Cardiac septum (tissue), 1 donor: ENCODE measurements at places on chromosomes 16 and 17. TPM values are rescaled to one million over a fixed set of nuclear protein-coding genes. Genes with fewer than 3 reads are reported as not detected.

DNA sequence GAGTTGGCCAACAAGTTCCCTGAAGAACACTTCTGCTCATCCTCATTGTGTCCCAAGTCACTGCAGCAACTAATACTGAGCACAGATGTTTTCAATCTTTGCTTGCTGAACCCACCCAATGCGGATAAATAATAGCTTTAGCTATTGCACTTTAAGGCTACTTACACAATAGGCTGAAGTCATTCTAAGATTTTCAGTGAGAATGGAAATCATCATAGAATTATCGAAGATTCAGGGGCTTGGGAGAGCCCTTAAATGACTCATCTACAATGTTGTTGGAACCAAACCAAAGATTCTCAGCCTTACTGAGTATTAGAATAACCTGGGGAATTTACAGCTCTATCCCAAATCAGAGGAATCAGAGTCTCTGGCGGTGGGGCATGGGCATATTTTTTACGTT, 51.2 kb downstream of the SYCE1L start:
- no peak for DNase-seq

DNA sequence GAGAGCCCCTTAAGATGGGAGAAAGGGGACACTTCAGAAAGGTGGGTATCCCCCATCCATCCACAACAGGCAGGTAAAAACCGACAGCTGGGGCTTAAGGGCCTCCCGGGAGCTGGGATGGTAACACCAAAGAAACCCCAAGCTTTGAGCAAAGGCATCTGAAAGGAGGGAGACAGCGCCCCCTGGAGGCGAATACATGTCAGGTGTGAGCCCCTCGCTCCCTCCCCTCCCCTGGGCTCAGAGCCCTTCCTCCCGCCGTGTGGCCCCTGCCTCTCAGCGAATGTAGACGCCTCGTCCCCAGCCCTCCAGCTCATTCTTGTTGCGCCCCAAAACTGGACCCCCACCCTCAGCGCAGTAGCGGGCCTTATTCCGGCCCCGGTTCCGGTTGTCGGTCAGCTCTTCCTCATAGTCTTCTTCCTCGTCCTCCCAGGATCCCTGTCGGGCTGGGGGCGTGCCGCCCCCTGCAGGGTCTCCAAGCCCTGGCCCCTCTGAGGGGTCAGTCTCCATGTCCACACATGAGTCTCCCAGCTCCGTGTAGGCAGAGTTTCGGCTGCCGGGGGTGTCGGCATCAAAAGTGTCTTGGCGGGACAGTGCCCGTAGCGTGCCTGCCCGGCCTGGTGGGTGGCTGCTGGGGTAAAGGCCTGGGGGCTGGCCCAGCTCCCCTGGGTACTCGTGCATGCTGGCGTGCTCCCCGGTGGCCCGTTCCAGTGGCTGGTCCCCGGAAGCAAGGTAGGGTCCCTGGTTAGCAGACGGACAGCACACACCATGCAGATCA, 9.1 kb upstream of the ARL5C start:
- no peak for DNase-seq

DNA sequence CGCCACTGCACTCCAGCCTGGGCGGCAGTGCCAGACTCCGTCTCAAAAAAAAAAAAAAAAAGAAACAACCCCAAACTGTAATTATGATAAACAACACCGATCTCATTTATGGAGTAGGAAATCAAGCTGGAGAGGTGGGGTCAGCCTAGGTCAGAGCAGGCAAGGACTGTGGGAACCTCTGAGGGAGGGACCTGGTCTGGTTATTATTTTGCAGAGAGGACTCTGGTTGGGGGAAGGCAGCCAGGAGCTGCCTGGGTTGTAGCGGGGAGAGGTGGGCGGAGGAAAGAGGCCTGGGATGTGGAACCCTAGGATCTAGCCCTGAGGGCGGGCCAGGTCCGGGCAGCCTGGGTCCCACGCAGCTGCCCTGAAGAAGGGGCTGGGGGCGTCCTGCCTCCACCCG, 10.9 kb upstream of the HS3ST6 start:
- DNase-seq: no peak

- DNase-seq: no peak
Observed at GRCh38 chr16:4733747-4734062, 366 bp downstream of the ANKS3 start.

DNA sequence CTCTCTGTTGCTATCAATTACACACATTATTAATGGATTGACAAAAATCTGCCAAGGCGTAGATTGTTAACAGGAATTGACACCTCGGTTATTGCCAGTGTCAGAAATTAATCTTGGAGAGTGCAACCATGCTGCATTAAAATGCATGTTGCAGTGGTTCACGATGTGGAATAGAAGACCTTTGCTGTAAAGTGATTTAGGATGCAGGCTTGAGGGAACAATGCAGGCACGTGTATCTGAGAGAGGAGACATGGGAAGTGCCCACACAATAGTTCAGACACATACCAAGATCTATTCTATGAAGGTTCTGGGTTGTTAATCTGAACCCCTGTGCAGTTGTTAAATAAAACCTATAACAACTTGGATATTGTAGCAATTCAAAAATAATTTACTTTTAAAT, 1032.8 kb upstream of the CDH8 start:
- no peak for DNase-seq

DNA sequence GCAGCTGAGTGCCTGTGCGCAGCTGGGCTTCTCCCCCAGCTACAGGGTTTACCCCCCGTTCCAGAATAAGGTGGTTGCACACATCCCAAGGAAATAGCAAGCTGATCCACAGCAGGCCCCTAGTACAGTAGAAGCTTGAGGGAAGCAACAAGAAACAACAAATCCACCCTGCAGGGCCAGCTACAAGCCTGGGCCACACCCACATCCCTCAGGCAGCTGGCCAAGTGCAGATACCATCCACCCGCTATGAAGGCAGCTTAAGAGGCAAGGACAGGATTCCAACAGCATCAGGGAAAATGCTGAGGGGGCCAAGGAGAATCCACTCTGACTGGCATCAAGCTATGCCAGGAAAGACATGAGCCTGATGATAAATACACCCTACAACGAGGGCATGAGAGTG, 66.9 kb upstream of the RCVRN start:
- DNase-seq: peak; percentile 78

GRCh38 chr16:71853413-71853812, 7.6 kb downstream of the ATXN1L start:
- no peak for DNase-seq

DNA sequence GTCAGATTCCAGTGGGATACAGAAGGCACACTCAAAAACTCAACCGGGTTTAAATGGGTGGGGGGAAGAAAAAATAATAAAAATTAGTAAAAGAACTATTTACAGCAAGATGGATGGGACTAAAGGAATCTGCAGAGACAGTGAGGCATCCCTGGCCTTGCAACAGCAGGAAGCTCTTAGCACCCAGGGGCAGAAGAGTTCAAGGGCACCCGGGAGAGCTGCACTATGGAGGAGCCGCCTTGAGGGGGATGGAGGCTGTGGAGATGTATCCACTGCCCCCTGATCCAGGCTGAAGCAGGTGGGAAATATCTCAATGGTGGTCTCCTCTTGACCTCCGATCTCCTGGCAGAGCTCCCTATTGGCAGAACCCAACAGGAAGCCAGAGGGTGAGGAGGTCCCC, 69.4 kb upstream of the NFAT5 start:
- DNase-seq: no peak

DNA sequence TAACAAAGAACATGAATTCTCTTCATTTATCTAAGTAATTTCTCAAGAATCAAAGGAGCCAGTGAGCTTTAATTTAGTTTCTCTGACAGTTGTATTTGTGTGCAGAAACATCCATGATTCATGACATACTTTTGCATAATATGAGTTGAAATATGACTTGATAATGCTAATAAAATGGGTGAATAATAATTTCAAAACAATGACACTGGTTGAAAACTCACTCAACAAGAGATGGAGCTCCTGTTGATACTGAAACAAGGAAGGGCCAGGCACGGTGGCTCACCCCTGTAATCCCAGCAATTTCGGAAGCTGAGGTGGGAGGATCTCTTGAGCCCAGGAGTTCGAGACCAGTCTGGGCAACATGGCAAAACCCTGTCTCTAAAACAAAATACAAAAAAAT, 147.0 kb downstream of the MAP2K6 start:
- no peak for DNase-seq

GRCh38 chr16:70395345-70395901, 43.5 kb downstream of the ST3GAL2 start:
- DNase-seq: peak; percentile 90

- DNase-seq: no peak
Observed at GRCh38 chr17:42944211-42944610, 20.0 kb downstream of the AARSD1 start.

- DNase-seq: no peak
Observed at GRCh38 chr17:59038734-59039133, 67.9 kb downstream of the TRIM37 start.

- peak; percentile 60 for DNase-seq
Observed at GRCh38 chr17:34852614-34853013, 108.6 kb downstream of the CCT6B start.

GRCh38 chr17:32880671-32881453, 3.9 kb upstream of the MYO1D start:
- no peak for DNase-seq

GRCh38 chr16:53558710-53559109, 55.7 kb upstream of the AKTIP start:
- DNase-seq: no peak

DNA sequence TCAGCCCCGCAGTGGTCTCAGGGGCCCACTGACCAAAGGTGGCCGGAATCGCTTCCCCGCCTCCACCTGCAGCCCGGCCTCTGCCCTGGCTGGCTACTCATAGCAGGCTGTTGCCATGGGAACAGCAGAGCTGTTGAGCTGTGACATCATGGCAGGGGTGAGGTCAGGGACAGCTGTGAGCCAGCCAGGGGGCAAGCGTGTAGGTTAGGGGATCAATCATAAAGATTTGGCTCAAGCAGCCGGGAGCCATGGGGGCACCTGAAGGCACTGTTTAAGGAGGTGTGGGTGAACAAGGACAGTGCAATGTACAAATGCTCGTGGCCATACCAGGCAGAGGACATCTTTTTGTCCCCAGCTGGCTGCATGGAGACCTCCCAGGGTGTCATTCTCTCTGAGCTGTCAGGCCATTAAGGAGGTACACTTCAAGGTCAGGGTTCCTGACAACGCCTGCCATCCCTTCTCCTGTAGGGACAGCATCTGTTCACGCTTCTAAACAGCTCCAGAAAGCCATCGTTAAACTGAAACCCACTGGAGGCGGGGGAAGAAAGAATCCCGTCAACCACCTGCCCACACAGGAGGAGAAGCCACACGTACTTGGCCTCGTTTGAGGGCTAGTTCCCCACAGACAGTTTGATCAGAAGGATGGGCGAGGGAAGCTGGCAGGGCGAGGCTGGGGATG, at the start of gene CEP295NL:
CEP295NL (minus strand) TSS at position 101 of the 679 bp plus-strand sequence. CDS start 1,373 bp downstream, outside the sequence.
- DNase-seq: no peak

GRCh38 chr17:9672691-9673090, 27.4 kb downstream of the USP43 start:
- DNase-seq: no peak

- DNase-seq: no peak
Observed at GRCh38 chr16:88300463-88300835, 82.3 kb upstream of the ZNF469 start.

DNA sequence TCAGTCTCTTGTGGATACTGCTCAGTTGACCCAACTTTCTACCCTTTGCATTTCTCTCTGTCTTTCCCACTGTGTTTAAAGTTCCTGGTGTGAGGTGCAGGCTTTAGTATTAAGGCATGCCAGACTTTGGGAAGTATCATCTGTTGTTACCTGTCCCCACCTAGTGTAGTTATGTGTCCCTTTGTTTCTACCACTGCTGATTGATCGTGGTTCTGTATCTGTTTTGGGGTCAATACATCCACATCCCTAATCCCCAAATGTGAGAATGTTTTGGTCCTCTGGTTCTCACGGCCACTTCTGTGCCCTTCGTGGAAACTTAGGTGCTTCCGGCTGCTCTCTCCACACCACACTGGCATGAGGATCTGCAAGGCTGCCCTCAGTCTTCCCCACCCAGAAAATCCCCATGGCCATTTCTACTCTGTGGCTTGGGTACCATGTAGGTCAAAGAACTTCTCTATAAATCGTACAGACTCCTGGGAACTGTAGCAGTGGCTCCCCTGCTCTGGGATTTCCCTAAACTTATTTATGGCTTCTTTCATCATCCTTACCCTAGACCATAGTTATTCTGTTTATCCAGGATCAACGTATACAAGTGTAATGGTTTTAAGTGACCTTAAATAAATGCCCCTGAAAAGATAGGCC, 443.2 kb downstream of the XYLT1 start:
- no peak for DNase-seq

GRCh38 chr16:31364421-31364820, 9.4 kb downstream of the ITGAX start:
- DNase-seq: no peak

DNA sequence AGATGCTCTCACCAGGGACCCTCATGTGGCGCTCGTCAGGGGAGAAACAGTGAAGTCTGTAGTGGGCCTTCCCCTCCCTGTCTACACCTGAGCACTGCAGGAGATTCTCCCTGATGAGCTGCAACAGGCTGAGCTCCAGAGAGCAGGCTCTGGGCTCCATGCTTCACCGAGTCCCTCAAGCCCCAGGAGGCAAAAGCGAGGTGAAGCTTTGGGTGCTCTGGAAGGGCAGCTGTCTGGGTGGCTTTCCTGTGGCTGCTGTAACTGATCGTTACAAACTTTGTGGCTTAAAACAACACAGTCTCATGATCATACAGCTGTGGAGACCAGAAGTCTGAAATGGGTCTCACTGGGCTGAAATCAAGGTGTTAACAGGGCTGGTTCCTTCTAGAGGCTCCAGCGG, 12.1 kb upstream of the CD300LD start:
- DNase-seq: no peak

DNA sequence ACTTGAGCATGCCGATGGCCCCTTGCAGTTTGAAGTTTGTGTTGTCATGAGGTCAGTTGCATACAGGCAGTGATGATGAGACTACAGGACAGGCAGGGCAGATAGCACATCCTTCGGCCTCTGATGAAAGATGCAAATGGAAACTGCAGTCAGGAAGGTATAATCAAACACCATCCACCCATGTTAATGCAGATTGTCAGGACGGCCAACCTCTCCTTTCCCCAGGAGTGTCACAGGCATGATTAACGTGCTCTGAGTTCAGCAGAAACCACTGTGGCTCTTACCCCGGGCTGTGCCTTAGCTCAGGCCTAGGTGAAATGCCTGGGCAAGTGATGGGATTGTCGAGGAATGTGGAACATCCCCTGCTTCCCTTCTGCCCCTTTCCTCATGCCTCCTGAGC, 893.5 kb upstream of the RBFOX1 start:
- no peak for DNase-seq

- no peak for DNase-seq
Observed at GRCh38 chr17:44149750-44150329, 8.1 kb downstream of the HROB start.

Gene HP
- 8.3 TPM for total RNA-seq

Gene ATP1B2
- 2.7 TPM for total RNA-seq

Gene ATP2C2
- total RNA-seq: not detected

Gene TEX2
- total RNA-seq: 48.8 TPM

Gene TNFSF12
- total RNA-seq: 33.9 TPM
